ENCODE measurements at places on chromosomes 6 and 20. TPM values are rescaled to one million over a fixed set of nuclear protein-coding genes. Genes with fewer than 3 reads are reported as not detected.

Gene DPPA5
- not detected for total RNA-seq

Gene BMP7
- 8.7 TPM for total RNA-seq

Gene HMGCLL1
- total RNA-seq = 70.0 TPM

Gene PRND
- 1.1 TPM for total RNA-seq

Gene ENPP3
- 0.47 TPM for total RNA-seq

Gene DSP
- total RNA-seq = 7.6 TPM

Gene SOD2
- total RNA-seq = 75.2 TPM

Gene SIM1
- not detected for total RNA-seq

Gene NRSN1
- 27.9 TPM for total RNA-seq

Data from occipital lobe (tissue), 3 donors.